NCI-H69 (cell line): ENCODE measurements at places on chromosomes 7 and 10.

GRCh38 chr10:70756700-70757360 lies 28.3 kb downstream of the TBATA start:
- DNase-seq: peak; percentile 40

- peak; percentile 67 for DNase-seq
Measured at GRCh38 chr10:133364645-133365431, 7.0 kb upstream of the FUOM start.

GRCh38 chr10:105770524-105771212 lies 1129.6 kb downstream of the SORCS3 start:
- DNase-seq: no peak

DNA sequence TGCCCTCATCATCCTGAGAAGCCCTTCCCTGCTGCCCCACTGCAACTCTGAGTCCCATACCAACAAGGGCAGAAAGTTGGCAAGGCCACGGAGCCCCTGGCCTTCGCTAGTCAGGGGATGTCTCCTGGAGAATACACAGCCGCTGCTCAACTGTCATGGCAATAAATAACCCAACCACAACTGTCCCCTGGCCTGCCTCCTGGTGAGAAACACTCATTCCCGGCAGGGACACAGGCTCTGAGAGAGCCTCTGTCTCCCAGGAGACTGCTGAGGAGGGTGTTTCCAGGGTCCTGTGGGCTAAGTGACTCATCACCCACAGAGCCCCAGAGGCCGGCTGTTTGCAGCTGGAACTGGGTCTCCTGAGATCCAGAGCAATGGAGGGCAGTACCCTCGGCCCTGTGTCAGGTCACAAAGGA lies 354.1 kb downstream of the TNS3 start:
- DNase-seq: peak; percentile 5

GRCh38 chr10:88392222-88392621 lies 190.9 kb downstream of the RNLS start:
- no peak for DNase-seq

DNA sequence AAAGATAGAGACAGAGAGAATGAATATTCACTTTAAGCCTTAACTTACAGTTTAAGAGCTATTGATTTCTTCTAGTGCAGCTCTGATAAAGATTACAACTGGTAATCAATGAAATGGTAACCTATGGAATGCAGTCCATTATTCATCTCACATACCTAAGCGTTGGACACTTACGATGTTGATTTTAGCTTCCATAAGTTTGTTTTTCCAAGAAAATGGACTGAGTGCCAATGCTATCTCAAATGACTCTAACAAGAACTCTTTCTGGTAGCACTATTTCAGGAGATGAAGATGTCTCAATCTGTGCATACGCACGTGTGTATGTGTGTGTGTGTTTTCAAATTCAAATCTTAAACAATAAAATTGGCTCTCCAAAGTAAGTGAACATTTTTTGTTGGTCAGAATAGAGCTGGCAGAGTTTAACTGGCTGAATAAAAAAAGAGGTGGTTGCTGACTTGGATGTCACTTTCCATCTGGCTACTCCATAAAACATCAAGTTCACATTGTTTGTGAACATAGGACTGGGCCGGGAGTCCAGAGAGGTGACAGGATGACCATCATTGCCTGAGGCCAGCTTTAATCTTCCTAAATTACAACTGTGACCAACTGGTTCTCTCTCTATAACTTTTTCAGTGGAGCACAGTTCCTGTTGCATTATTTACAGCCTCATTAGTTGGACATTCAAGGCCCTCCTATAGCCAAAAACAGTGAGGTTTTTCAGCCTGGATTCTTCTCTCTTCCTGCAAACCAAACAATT lies 106.9 kb upstream of the CSTF2T start:
- DNase-seq: peak; percentile 46

DNA sequence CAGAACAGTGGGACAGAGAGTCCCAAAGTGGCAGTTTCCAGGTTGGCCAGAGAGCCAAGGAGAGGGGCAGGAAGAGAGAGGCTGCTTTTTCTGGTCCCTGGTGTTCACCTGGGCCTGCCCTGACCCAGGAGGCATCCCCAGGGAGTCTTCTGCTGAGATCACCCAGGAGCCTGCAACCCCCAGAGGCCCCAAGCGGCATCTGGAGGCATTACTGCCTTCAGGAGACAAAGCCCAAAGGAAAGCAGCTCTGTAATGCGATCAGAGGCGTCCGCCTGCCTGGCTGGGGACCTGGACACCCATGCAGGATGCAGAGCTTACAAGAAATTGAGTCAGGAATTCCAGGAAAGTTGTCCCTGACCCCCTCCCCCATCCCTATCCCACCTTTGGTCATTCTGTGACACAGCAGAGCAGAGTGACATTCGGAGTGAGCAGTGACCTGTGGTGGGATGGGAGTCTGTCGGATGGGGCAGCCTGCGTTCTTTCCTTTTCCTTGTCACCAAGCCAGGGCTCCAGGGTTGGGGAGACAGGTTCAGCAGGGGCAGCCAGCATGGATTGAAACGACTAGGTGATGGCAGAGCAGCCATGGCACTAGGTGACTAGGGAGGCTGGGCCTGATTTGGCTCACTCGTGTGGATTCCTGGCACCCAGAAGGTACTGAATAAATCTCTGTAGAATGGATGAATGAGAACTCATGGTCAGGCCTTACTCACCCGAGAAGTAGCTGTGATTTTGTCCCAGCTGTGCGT lies 10.4 kb downstream of the UNC5B start:
- peak; percentile 34 for DNase-seq

GRCh38 chr10:121242741-121243608 lies 355.3 kb downstream of the FGFR2 start:
- DNase-seq: no peak
